NCI-H1436 (cell line): ENCODE measurements at places on chromosomes 1 and 21.

- no peak for DNase-seq
Measured at GRCh38 chr1:217647791-217648190, 16.6 kb downstream of the SPATA17 start.

DNA sequence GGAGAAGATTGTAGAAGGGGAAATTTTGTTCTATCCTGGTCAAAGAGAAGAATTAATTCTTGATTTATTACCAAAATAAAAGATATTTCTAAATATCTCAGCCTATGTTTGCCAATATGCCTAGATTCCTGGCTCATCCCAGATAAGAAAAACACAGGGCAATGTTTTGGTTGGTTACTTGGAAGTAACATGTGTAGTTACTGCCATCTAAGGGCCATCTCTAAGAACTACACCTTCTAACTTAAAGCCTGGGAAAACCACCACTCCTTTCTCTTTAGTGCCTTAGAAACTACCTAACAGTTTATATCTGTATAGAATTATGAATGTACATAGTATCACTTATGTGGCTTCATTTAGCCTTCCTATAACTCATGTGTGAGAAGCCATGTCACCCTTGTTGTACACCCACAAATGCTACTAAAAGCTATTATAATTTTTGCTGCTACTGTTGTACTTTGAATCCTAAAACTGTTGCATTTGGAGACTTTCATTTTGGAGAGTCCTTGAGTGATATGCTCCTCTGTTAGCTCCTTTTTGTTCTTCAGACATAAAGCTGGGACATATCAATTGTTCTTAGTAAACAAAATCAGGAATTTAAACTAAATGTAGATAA lies 4.5 kb downstream of the AIM2 start:
- DNase-seq, result no peak

DNA sequence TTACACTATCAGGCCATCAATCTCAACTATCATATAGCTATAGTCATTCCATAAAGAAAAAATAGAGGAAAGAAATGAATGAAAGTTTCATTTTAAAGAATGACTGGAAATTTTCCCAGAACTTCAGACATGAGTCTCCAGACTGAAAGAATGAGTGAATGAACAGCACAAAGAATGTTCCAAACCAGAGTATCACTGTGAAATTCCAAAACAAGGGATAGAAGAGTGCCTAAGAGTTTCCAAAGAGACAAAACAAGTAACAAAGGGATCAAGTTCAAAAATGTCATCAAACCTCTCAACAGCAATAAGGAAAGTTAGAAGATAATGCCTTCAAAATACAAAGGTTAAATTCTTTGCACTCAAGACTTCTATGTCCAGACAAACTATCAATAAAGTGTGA lies 114.9 kb downstream of the DENND1B start:
- no peak for DNase-seq

GRCh38 chr1:56061824-56062223 lies 517.5 kb downstream of the PLPP3 start:
- no peak for DNase-seq

DNA sequence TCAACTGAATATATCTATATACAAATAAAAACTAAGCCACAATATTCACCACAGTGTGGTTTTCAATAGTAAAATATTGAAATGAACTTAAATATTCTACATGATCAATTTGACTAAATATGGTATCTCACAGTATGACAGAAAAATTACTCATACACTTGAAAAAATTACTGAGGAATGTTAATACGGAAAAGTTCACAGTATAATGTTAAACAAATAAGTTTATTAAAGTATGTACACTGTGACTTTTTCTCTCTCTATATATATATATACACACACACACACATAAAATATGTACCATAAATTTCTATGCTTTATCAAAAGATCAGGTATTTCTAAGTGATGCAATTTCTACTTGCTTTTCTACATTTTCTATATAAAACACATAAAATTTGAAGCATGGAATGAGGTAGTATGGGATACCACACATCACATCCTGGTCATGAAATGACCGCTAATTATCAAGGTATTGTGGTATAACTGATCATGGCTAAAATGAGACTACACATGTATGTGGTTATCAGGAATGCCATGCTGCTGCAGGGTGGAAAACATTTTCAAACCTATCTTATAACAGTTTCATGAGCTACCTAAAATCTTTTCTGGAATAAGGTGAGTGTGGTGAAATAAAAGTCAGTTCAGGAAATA lies 102.3 kb downstream of the CDC42BPA start:
- no peak for DNase-seq

DNA sequence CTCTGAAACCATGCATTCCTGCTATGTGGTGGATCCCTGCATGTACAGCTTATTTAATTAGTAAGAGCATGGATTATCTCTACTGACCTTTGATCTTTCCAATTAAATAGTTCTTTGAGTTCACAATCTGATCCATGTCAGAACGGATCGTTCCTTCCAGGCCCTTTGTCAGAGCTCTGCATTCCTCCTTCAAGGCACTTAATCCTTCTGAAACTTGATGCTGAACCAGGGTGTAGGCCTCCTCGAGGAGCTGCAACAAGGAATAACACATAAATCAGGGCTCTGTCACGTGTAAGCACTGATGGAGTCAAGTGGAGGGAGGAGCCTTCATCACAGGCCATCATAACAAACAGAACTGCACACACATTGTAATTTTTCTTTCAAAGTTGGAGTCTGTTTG lies 68.4 kb upstream of the EDEM3 start:
- no peak for DNase-seq

GRCh38 chr1:238406098-238406860 lies 515.6 kb upstream of the ZP4 start:
- no peak for DNase-seq

DNA sequence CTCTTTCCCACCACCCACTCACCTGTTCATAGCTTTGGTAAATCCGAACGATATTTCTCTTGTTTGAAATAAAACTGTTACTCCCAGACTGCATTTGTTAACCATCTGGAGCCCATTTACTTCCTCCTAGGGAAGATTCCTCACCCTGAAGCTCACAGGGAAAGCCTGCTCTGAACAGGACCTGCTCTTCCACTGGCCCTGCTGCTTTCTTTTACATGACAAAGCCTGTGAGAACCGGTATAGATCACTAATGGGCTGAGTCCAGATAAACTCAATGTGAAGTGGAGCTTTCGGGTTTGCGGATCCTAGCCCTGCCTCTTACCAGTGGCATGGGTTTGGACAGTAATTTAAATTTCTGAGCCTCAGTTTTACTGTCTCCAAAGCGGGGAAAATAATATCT lies 45.2 kb downstream of the FAM163A start:
- no peak for DNase-seq

- no peak for DNase-seq
Measured at GRCh38 chr1:206020393-206021007, 3.2 kb downstream of the CTSE start.

DNA sequence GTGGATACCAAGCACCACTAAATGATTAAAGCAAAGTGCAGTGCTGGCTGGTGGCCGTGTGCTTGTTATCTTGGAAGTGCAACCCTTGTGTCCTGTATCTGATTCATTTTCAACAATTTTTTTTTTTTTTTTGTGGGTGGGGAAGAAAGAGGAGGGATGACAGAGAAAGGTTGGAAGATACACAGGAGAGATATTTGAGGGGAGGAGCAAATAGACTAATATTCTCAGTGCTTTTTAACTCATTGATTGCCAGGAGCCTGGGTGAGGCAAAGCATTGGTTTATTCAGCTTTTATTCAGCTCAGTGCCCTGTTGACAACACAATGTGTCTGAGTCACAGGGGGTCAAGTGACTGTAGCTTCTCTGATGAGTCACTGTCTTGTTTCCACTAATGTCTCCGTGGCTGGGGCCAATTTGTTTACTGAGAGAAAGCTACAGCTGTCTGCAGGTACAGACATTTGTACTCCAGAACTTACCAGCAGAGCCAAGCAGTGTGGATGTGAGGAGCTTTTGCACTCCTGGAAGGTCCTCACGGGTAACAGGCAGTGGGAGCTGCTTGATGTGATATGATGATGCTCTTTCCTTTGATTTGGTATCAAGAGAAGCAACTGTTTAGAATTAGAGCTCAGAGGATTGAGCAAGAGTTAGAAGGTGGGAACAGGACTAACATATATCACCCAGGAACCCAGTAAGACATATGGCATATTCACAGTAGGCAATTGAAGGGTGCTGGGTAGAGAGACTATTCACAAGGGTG lies 23.6 kb upstream of the DNM3 start:
- DNase-seq, result no peak

DNA sequence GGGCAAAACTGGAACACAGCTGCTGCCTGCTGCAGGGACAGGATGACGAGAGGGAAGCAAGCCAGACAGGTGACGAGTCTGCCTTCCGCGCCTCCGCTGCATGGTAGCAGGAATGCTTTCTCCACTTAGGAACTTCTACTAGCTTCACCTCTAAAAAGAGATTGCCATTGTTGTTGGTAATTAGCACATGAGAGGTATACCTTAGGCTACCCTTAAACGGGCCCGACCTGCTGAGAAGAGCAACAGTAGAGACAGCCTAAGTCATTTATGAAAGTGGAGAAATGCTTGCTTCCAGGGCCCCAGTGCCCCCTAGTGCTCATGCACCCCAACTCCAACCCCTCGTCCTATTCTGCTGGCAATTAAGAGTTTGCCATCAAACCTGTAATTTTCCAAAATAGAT lies 96.9 kb upstream of the AKT3 start:
- DNase-seq, result no peak

DNA sequence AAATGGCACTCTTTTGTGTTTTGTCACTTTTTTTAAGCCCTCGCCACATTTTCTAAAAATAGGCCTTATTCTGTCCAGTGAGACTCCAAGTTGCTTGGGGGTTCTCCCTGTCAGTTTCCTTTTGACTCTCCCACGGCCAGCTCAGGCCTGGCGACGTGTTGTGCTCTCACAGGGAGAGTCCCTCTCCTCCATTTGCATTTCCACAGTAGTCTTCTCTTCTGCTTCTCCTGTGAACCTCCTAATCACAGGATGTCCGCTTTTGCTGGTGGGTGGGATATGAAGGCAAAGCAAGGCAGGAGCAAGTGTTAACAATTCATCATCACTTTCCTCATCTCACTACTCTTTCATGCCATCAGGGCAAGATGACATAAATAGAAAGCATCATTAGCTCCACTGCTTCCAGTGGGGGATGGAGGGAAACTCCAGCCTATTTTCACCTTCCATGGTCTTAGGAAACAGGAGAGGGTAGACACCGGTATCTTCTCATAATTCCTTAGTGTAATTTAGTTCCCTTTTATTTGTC lies 99.8 kb downstream of the INTS7 start:
- no peak for DNase-seq

DNA sequence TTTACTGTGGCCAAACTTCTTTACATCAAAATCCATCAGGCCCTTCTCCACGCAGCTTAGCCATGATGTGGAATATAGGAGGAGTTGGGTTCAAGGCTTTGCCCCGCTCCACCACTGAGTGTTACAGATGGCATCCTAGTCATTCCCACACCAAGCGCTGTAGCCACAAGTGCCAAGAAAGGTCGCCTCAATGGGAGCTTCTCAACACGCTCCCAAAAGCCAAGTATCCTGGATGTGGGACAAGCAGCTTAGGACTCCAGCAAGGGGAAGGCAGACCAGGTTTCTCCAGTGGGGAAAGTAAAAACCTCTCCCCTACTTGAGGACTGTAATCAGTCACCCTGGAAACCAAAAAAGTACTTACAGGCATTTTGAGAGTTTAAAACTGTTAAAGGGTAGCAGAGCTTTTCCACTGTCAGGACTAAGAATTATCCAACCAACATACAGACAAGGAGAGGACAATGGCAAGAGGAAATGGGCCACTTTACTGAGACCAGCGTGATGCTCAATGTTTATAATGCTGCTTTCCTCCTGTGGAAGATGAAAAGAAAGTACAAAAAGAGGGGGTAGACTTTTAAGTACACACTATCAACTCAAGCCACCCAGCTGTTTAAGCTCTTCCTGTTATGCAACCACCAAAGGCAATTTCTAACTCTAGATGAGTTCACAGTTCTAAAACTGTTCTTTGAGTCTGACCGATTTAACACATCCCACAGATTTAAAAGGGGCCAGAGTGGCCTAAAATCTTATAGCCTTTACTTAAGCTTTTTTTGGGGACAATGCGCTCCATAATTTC lies 120.7 kb upstream of the KRTAP19-8 start:
- DNase-seq, result no peak

DNA sequence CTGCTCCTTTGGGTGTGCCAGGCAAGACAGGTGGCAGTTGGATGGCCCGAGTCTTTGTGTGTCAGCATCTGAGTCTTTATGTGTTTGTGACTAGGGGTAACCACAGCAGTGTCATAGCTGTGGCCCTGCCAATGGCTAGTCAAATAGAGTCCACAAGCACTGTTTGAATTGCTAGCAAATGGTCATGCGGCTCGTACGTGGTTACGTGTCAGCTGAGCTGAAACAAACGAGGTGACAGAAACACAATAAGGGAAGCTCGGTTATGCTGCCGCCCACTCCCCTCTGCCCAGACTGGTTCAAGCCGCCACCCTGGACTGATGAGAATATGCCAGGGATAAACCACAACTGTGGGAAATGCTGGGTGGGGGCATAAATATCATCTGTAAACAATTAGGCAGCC lies 174.3 kb upstream of the LMO4 start:
- no peak for DNase-seq

GRCh38 chr21:33383056-33383888 lies 19.9 kb upstream of the IFNGR2 start:
- DNase-seq, result no peak

- DNase-seq, result no peak
Measured at GRCh38 chr1:109760581-109761226, 3.0 kb downstream of the EPS8L3 start.

- no peak for DNase-seq
Measured at GRCh38 chr1:4468804-4469514, 185.4 kb upstream of the AJAP1 start.

GRCh38 chr1:45969866-45970265 lies 162.6 kb downstream of the PIK3R3 start:
- DNase-seq, result no peak

GRCh38 chr1:78833491-78833890 lies 173.0 kb downstream of the ADGRL4 start:
- no peak for DNase-seq

- DNase-seq, result no peak
Measured at GRCh38 chr1:64915381-64916274, 50.7 kb downstream of the JAK1 start.

GRCh38 chr1:150186789-150187559 lies 37.3 kb downstream of the PLEKHO1 start:
- DNase-seq, result peak; percentile 46

- no peak for DNase-seq
Measured at GRCh38 chr1:20215716-20216115, 29.4 kb upstream of the PLA2G2C start.

- DNase-seq, result no peak
Measured at GRCh38 chr1:205852969-205853368, 3.0 kb upstream of the PM20D1 start.

DNA sequence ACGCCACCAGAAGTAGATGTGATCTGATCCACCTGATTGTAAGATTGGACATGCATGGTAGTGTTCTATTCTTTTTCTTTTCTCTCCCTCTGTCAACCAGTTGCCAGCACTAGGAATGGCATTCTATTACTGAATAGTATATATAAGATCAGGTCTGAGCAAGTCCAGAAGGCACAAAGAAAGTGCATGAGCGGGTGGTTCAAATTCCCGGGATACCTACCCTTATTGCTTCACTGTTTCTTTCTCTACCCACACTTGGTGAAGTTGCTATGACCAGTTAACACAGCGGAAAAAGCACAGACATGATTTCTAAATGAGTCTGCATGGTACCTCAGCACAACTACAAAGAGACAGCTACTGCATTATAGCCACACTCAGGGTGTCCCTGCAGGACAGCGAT lies 64.0 kb downstream of the SLC9A1 start:
- no peak for DNase-seq

GRCh38 chr21:25577424-25578055 lies 29.7 kb downstream of the MRPL39 start:
- no peak for DNase-seq
